NCI-H1105 treated with DMSO at 0.1 percent for 48 hours (cell line): ENCODE measurements at places on chromosomes 5 and 9.

DNA sequence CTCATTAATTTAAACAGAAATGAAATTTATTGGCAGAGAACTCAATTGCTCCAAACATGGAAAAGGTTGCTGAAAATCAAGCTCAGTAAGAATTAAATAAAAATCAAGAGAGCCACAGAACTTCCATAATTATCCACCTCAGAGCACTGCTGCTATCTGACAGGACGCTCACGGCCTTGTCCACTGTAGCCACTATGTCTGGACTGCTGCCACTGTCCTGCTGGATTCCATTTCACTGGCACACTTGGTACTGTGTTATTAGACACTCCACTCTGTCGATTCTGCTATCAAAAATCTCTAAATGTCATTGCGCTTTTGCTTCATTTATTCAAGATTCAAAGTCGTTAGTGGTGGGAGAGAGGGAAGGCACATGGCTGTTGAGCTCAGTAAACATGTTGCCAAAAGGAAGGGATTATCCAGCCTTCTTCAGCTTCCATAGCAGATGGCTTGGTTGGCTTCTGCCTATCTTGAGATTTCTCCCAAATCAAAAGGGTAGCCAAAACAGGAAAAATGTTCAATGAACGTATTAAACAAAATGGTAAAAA is 815.0 kb downstream of the CDH18 start:
- no peak for DNase-seq

- no peak for DNase-seq
Measured at GRCh38 chr9:5113523-5113922, 71.9 kb downstream of the INSL6 start.

DNA sequence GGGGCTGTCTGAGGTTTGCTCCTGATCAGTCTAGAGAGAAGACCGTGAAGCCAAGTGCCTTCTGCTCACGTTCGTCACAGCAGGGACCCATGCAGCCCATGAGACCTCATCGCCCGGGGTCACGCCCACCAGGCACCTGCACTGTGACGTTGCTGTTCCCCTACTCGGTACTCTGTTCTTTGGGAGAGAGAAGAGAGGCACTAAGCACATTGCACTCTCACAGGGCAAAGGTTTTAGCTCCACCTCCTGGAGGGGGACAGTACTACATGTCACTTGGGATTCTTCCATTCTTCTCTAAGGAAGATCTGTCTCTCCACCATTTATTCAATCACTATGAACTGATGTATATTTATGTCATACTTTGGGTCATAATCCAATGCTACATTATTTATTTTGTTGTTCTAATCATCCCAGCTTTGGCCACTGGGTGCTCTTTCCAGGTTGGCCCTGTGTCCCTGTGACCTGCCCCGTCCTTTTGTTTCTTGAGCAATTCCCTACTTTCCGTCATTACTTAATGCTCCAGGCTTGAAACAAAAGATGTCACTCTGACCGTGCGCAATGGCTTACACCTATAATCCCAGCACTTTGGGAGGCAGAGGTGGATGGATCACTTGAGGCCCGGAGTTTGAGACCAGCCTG is 31.4 kb upstream of the BRD3 start:
- peak; percentile 21 for DNase-seq

DNA sequence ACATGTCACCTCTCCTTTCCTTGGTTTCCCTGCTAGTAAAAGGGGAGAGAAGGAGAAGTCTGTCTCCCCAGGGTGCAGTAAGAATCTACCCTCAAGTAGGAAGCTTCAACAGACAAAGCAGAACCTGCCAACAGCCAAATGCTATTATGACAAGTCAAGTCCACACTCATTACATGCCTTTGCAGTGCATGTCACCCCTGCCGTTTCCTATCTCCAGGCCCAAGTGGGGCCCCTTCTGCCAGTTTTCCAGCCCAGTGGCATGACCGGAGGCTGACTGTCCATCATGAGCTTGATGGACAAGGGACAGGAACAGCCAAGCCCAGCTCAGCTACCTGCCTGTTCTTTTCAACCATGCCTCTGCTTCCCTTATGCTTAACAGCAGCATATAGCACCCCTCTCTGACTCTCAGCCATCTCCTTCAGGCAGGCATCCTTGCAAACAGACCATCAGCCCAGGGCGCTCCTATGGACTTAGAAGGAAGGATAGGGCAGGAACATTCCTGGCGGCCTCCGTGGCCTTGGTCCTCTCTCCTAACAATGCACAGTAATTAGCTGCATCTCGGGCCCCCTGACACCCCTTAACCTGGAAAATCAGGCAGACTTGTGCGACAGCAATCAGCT is 107.2 kb upstream of the RAD23B start:
- no peak for DNase-seq

- DNase-seq: no peak
Measured at GRCh38 chr5:157347301-157348048, 81.6 kb downstream of the CYFIP2 start.

DNA sequence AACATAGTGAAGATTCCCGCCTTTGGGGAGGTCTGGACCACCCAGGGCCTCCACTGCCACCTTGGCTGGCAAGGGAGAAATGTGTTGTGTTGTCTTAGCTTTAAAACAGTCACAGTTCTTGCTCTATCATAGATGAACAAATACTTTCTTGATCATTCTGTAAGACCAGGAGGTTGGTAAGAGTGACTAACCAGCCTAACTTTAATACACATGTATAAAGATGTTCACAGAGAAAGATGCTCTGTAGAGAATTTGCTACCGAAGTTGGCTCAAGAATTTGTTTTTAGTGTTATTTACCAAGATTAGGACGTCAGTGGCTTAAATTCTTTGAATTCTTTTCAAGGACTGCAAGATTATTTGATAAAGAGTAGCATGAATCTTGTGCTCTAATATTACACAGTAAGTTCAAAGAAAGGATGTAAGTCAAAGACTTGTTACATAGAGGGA is 28.4 kb downstream of the GLRX start:
- DNase-seq: no peak

- no peak for DNase-seq
Measured at GRCh38 chr5:154221371-154221896, 30.9 kb downstream of the GALNT10 start.

DNA sequence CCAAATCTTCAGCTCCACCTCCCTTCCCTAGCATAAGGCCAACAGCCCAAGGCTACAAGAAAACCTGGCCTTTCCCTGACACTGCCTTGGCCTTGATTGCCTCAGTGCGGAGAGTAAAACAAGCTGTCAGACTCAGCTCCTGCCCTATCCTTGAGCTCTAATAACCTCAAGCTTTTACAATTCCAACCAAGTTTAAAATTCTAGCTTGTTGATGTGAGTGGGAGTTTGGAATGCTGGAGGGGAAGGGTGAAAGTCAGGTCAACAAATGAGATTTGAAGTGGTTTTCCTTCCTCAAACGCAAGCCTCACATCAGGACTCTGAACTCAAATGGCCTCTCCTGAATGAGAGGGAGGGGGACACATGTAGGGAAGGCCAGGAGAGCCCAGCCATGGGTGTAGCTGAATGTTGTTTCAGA is 197.0 kb upstream of the VLDLR start:
- no peak for DNase-seq

DNA sequence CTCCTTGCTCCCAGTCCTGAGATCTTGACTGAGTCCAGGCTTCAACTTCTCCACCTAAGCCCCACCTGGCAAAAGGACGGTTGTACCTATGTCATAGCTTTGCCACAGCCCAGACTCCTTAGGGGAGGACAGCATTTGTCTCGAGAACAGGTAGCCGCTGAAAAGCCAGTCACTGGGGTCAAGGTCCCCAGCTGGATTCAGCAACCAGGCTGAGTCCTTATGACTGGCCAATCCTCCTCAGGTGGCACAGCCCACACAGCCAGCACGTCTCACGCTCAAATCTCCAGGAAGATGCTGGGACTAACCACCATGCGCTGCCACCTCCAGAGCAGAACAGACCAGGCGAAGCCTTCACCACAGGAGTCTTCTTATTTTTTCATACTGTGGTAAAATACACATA is 27.9 kb upstream of the SMU1 start:
- no peak for DNase-seq

DNA sequence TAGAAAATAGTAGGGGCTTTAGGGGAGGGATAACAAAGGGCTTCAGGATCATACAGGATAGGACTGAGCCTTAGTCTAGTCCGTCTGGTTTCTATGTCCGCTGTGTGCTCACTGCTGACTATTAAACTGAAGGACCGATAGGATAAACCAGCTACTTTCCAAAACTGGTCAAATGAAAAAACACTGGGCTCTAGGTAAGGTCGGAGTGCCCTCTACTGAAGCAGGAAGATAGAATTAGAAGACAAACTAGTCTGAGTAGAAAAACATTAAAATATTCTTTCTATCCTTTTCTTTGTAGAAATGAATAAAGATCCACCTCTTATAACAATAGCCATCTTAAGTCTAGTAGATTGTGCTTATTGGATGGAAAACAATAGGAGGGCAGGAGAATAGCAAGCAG is 133.6 kb downstream of the CEMIP2 start:
- DNase-seq: no peak
